Hematopoietic multipotent progenitor cell (in vitro differentiated cells): ENCODE measurements at places on chromosomes 7 and 10.

GRCh38 chr7:104958371-104958865 lies 55.6 kb upstream of the KMT2E start:
- DNase-seq, result no peak

GRCh38 chr7:102045681-102046372 lies 228.4 kb downstream of the CUX1 start:
- DNase-seq, result no peak

DNA sequence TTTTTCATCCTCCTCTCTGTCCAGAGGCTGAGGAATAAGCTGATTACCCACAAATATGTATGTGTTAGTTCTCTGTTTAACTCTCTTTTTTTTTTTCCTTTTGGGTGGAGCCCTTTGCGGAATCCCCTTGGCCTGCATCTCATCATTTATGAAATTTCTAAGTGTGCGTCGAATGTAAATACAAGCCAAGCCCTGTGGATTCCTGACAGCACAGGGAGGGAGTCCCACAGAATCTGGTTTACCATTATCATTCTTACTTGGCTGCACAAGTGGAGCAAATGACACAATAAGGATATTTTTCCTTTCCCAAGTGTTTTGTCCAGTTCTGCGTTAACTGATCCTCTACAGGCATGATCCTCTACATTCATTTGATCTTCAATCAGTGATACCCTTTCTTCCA lies 11.4 kb downstream of the STK31 start:
- DNase-seq, result no peak

DNA sequence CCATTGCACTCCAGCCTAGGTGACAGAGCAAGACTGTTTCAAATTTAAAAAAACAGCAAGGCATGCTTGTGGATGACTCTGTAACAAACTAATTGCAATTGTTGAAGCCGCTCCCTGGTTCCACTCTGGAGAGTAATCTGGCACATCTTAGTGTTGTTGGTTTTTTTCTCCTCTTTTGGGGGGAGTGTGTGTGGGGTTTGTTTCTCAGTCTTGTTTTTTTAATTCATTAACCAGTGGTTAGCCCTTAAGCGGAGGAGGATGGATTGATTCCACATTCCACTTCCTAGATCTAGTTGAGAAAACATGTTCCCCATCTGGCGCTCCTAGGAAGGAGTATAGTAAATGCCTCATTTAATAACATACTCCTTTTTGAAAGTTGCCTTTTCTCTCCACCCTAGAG lies 8.6 kb upstream of the ZNF713 start:
- DNase-seq, result no peak

DNA sequence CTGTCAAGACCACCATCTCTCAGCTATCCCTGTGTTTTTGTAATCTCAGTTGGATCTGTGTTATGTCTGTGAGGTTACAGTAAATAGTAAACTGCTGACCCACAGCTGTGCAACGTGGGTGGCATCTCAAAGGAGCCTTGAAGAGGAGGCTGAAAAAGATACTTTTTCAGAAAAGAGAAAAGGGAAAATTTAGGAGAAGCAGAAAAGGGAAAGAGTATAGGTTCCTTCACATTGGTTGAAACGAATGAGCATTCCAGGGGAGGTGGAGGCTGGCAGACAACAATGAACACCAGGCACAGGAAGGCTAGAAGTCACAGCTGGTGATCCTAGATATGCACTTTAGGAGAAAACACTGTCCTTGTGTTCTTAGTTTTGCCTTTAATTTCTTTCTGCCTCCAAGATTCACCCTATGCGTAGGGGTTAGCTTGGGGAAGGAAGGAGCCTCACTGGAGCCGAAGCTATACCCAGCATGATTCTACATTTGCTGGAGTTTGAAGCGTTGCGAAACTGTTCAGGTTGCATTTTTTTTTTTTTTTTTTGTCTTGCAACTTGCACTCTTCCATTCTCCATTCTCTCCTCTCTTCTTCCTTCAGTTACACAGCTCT lies 18.3 kb downstream of the CPED1 start:
- no peak for DNase-seq

- no peak for DNase-seq
Observed at GRCh38 chr7:43484678-43485395, 98.1 kb upstream of the STK17A start.

DNA sequence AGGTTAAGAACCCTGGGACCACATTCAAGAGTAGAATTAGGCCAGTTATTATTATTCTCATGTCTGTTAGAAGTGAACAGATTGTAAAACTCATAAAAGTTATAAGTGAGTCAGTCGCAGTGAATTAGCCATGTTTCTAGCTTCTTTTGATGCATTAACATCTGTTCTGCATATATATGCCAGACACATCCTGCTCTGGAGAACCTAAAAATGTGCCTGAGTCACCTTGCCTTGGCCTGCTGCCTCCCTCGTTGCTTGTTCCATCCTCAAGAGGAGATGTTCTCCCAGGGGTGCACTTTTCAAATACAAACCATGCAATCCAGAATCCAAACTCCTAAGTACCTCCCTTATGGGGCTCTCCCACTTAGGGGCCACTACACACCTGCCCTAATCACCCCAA lies 14.8 kb downstream of the TSPAN12 start:
- no peak for DNase-seq

GRCh38 chr10:60305380-60305892 lies 84.2 kb downstream of the ANK3 start:
- no peak for DNase-seq

DNA sequence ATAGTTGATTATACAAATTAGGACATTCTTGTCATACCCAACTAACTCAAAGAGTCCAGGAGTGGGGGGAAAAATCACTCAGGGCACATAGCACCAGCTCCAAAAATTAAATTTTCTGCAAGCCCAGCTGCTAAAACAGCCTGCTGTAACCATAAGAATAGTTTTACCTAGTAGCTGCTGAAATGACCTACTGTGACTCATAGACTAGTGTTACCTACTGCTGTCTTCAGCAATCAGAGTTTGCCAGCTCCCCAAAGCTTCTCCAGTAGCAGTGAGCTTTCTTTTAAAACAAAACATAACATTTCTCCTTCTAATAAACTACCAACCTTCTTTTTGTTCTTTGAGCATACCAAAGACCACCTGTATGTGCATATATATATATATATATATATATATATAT lies 4.2 kb upstream of the ARHGAP12 start:
- DNase-seq, result no peak

GRCh38 chr10:16583382-16583781 lies 61.7 kb upstream of the C1QL3 start:
- no peak for DNase-seq

- no peak for DNase-seq
Observed at GRCh38 chr7:105611856-105612775, 30.8 kb upstream of the EFCAB10 start.

- DNase-seq, result no peak
Observed at GRCh38 chr7:139396323-139396951, 36.7 kb downstream of the LUC7L2 start.

GRCh38 chr7:44665531-44666213 lies 59.2 kb downstream of the OGDH start:
- no peak for DNase-seq

GRCh38 chr10:29761916-29762315 lies 127.1 kb upstream of the SVIL start:
- no peak for DNase-seq

DNA sequence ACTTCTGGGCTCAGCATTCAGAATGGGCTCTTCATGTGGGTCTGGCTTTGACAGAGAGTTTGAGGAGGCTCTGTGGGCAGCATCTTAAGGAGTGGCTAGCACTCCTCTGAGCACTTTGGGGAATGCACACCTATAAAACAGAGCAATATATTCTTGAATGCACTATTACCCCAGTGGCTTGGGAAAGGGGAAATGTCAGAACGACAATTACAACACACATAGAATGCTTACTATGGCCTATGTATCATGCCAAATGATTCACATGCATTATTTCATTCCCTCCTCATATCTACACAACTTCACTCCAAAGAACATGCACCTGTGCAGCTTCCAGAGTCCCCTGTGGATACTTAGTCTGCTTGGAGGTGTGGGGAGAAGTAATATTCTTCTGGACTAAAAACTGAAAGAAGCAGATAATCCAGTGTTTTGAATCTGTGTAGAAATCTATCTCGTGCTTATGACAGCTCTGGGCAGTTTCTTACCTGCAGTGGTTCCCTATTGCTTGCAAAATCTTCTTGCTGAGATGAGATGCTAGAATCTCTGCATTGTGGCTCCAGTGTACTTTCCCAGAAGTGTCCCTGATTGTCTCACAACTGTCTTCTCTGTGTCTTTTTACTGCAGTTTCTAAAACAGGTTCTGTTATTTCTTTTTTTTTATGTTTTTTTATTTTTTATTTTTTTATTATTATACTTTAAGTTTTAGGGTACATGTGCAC lies 5.5 kb upstream of the MGAM start:
- no peak for DNase-seq
